Mammary epithelial cell (primary cell): ENCODE measurements at places on chromosomes 4 and X. TPM values are rescaled to one million over a fixed set of nuclear protein-coding genes. Genes with fewer than 3 reads are reported as not detected.

Gene ANOS1
- total RNA-seq, result 10.5 TPM

Gene GSX2
- not detected for total RNA-seq

Gene SPATA4
- 0.17 TPM for total RNA-seq

Gene SPARCL1
- not detected in 2 replicates for total RNA-seq

Gene SPIN3
- total RNA-seq, result 10.3 TPM

Gene N4BP2
- 5.8 TPM for total RNA-seq

Gene AMTN
- not detected for total RNA-seq

Gene PARM1
- 0.33 TPM for total RNA-seq

Gene UCP1
- not detected for total RNA-seq

DNA sequence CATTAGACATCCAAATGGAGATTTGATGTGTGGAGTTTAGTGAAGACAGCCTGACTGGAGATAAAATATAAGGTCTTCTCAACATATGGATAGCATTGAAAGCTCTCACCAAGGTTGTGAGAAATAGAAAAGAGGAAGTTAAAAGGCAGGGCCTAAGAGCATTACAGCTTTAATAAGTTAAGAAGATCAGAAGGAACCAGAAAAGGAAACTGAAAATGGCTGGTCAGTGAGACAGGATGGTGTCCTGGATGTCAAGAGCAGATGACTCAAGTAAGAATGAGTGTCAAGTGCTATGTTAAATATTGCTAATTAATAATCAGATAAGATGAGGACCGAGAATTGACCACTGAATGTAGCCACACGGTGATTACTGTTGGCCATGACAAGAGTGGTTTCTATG, 642.9 kb downstream of the STPG2 start:
- no peak for DNase-seq

DNA sequence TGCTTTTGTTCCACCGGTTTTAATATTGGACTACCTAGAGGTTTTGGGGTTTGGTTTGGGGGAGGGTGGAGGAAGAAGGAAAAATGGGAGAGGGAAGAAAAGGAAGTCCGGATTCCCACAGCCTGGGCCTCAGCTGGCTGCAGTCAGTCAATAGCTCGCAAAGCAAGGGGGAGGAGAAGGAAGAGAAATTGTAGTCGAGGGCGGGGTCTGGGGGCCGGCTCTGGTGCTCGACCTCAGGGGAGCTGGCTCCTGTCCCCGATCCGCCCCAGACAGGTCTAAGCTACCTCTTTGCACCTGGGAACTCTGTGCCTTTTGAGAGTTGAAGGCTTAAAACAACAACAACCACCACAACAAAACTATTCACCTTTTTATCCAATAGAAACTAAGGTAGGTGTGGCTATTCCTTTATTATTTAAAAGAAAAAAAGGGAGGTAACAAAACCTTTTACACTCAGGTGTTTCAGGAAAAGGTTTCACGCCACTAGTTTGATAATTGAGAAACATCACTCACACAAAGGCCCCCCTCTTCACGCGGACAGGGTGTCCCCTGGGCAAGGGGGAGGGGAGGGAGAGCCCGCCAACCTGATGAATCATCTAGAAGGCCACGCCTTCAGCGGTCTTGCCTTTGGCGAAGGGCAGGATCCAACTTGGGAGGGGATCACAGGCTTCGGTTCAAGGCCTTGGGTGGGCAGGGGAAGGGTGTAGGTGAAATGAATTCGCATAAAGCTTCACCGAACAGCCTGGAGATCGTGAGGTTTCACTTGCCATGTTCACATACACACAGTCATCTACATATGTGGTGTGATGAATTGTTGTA, 1.6 kb upstream of the LNX1 start:
- peak; percentile 73 for DNase-seq

DNA sequence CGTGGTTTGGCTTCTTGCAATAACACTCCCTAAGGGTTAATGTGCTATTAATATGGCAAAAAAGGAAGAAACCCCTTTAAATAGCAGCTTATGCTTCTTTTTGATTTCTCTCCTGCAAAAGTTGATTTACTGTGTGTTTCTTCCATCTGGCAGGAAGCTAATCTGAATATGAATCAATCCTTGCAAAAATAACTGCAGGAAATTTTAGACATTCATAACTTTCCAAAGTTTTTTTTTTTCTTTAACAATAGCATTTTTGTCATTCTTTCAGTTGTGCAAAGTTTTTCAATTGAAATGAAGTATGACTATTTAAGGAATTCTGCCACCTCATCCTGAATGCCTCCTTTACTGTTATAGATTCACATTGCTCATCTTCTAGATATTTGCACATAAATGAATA, 115.6 kb downstream of the SPANXA1 start:
- DNase-seq, result peak; percentile 33

- DNase-seq, result no peak
Measured at GRCh38 chr4:120207021-120207420, 140.4 kb upstream of the MAD2L1 start.

GRCh38 chr4:8373270-8373972, 67.1 kb downstream of the ACOX3 start:
- DNase-seq, result no peak

GRCh38 chrX:119292445-119292844, 56.4 kb downstream of the PGRMC1 start:
- DNase-seq, result peak; percentile 11

GRCh38 chrX:129787336-129788055, 7.7 kb downstream of the SASH3 start:
- no peak for DNase-seq

DNA sequence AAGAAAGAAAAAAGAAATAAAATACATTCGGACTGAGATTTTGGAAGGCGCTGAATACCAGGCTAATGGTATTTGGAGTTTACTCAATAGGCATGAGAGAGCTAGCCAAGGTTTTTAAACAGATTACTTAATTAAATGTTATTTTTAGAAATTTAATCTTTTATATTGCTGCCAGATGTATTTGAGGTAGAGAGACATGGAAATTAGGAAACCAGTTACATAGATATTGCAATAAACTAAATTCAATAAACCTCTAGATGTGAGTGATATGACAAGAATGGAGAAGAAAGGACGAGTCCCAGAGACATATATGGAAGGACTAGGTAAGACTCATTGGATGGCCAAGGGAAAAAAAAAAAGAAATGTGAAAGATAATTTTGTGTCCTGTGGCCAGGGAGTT, 38.5 kb upstream of the IL13RA1 start:
- no peak for DNase-seq

DNA sequence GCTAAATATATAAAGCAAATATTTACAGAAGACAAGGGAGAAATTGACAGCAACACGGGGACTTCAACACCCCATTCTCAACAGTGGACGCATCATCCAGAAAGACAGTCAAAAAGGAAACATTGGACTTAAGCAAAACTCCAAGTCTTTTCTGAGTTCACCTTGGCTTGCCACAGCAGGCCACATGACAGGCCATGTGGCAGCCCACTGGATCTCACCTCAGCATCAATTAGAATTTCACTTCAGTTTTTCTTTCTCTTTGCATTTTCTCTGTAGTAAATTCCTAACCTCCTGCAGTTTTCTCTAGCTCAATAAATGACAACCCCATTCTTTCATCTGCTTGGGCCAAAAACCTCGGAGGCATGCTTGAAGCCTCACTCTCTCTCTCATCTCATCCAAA, 12.4 kb downstream of the SMIM9 start:
- no peak for DNase-seq

- peak; percentile 98 for DNase-seq
Measured at GRCh38 chr4:7960790-7961655, 21.4 kb upstream of the AFAP1 start.

DNA sequence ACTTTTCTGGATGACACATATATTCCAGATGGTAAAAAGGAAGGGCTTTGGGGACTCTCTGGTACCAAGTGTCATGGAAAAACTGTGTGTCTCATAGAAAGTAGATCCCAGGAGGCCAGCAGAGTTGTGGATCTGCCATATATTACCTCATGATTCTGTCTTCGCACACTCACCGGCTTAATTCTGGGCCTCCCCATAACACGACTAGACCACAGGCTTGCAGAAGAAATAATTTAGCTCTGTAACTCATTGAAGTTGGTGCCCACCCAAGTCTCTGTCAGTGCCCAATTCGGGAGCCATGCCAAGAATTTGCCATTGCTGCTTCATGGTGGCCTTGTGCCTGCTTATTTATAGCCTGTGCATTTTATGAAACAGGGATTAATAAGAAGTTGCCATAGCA, 104.5 kb downstream of the AR start:
- DNase-seq, result no peak

DNA sequence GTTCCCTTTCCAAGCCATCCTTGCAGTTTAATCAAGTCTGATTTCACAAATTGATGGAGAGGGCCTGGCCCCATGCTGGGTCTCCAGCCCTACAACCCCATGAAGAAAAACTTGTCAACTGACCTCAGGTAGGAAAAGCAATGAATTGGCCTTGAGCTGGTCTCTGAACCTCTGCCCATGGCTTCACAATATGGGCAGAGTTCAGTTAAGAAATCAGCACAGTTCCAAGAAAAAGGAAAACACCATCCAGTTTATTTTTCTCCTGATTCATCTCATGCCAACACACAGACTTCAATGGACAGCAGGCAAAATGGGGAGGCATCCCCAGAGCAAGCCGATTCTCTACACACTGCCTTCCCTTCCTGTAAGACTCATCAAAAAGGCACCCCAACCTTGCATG, 3.3 kb downstream of the RIPPLY1 start:
- DNase-seq, result no peak

- DNase-seq, result no peak
Measured at GRCh38 chr4:7427361-7427760, 7.4 kb downstream of the PSAPL1 start.

DNA sequence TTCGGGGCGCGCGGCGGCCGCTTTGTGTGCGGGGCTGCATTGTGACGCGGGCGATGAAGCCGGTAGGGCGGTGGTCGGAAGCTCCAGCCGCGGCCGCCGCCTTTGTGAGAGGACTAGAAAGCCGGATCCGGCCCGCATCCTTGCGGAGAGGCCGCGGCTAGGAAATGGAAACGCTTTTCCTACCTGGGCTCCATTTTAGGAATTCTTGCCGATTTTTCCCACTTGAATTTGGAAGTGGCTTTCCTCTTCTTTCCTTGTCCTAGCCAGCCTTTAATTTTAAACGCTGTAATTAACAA, 708 bp downstream of the TMSB4X start:
- DNase-seq, result no peak

GRCh38 chr4:33104273-33104672, 2384.1 kb downstream of the PCDH7 start:
- DNase-seq, result no peak
